Epithelial cell of esophagus (primary cell): ENCODE measurements at places on chromosomes 4 and X.
A peak's percentile ranks its signal among the peaks of the same experiment; 100 is the strongest.

GRCh38 chrX:102859550-102859871 lies 77.6 kb upstream of the RAB40AL start:
- no peak for DNase-seq

DNA sequence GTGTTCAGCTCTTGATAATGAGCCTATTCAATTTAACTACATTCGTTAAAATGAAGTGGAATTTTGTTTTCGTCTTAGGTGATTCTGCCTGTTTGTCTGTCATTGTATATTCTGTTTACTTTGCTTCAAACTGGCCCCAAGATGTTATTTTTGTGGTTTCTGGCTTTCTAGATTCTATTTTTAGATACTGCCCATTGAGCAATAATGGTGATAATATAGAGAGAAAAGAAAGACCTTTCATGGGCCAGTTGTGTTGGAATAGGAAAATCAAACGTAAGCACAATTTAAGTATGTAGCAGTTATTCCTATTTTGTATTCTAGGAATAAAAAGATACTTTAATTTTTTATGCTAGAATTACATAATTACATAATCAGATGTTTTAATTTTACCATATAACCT lies 4.0 kb downstream of the CDKN2AIP start:
- DNase-seq = no peak

GRCh38 chrX:148620023-148620422 lies 119.6 kb downstream of the AFF2 start:
- DNase-seq = no peak

DNA sequence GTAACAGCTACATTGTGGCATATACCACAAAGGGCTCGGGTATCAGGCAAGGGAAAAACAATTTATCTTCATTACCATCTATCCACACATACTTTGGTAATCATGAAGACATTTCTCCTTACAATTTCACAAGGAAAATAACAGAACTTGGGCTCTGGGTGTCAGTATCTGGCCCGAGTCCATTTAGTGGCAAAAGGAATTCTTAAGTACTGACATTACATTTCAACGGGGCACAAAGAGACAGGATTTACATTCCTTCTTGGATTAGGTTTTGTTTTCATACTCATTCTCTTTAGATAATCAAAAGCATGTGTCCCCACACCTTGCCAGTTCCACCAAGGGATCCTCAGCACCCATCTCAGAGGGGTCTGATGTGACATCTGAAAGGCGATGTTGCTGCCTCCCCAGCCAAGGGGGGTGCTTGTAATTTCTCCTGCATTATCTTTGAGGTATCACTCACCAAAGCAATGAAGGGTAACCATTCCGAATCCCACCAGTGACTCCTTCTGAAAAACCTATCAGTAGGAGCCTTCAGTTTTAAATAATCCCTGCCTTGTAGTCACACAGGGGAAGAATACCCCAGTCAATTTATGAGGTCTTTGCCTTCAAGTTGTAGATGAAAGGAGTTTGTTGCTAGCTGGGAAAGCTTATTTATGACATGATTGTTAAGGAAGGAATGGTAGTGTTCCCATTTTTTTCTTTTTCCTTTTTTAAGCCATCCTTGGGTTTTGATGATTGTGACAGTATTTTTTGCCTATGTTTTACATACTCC lies 118.6 kb downstream of the PALLD start:
- no peak for DNase-seq

- DNase-seq = no peak
Measured at GRCh38 chrX:72180539-72180938, 1.0 kb upstream of the PIN4 start.

DNA sequence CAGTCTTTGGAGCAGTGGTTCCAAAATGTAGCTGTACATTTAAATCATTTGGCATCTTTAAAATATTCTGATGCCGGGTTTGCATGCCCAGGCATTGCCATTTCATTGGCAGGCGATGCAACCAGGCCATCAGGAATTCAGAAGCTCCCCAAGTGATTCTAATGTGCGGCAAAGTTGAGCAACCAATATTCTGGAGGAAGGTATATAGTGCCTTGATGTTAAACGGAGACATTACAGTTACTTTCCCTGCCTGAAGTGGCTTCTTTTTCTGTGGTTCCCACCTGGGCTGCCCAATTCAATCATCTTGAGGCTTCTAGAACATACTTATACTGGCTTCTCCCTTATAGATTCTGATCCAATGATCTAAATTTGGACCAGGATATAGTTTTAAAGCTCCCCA lies 68.7 kb upstream of the PGM2 start:
- peak; percentile 69 for DNase-seq

GRCh38 chr4:150329373-150329772 lies 251.1 kb downstream of the DCLK2 start:
- no peak for DNase-seq

GRCh38 chr4:124710911-124711310 lies 1.6 kb downstream of the ANKRD50 start:
- no peak for DNase-seq

- peak; percentile 66 for DNase-seq
Measured at GRCh38 chr4:74056114-74056857, 17.8 kb upstream of the CXCL3 start.

DNA sequence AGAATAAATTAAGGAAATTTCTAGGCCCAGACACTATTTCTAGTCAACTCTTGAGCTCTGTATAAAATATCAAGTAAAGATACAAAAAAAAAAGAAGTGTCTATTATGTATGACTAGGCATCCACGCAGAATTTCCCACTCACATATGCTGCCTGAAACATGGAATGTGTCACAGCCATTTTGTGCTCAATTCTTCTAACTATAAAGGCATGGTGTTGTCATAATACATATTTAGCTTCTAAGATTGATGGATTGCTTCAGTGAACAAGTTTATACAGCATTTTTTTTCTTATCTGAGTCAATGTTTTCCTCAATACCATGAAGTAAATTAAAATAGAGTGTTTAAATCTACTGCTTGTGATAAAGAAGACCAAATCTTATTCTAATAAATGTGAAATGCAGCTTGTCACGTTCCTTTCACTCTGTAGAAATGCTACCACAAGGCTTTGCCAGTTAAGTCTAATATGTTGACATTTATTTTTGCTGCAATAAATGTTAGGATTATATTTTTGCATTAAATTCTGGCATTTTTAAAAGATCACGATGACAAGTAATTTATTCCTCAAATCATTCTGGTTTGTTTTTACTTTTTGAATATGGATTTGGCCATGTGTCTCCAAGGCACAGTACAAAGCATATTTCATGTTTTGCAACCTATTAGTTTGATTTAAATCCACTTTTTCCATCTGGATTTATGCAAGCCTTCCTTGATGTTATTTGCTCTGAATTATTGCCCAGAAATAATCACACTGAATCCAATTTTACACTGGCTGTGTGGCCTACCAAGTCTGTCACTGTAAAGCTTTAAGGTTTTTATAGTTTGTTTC lies 1829.0 kb upstream of the PCDH7 start:
- no peak for DNase-seq

- peak; percentile 26 for DNase-seq
Measured at GRCh38 chr4:41814565-41814964, 66.0 kb upstream of the PHOX2B start.

- no peak for DNase-seq
Measured at GRCh38 chr4:38537666-38538065, 126.3 kb upstream of the KLF3 start.

- DNase-seq = no peak
Measured at GRCh38 chr4:53858744-53859143, 205.7 kb downstream of the CHIC2 start.

DNA sequence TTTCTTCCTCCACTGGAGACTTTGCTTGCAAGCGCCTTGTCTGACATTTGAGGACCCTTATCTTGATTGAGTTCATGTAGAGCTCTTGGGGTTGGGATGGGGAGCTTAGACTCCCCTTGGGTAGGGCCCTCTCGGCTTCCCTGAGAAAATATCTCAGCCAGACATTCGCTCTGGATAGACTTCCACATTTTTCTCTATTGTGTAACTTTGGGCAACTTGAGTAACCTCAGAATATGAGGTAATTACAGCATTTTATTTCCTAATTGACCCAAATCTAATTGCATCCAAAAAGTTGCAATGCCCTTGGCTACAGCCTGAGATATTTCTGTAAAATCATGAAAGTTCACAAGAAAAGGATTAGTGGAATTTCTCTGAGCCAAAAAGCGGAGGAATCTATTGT lies 102.8 kb upstream of the MXRA5 start:
- DNase-seq = peak; percentile 1

DNA sequence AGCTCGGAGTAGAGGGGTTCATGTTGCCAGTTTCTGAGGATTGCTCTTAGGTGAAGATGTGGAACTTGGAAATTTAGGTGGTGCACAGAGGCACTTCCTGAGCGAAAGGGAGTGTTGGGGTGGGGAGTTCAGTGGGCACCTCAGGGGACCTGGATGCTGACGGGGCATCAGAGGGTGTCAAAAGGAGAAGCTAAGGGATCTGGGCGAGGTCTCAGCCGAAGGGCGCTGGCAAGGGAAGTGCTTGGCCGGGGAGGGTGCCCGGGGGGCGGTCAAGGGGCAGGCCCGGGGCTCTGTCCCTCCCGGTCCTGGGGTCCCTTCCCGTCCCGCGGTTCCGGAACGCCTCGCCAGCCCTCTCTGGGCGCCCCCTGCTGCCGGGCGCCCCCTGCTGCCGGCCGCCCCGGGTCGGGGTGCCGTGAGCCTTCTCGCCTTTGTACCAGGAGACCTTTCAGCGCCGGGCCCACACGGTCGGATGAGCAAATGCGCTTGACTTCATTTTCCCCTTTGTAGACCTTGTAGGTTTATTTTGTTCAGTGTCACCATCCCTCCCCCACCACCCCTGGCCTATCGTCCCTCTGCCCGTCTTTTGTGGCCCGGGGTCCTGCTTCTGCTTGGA lies 3.0 kb upstream of the PHOX2B start:
- DNase-seq = no peak

- DNase-seq = peak; percentile 16
Measured at GRCh38 chr4:128355305-128355704, 67.7 kb upstream of the PGRMC2 start.

GRCh38 chr4:102080184-102080583 lies 265.1 kb downstream of the SLC39A8 start:
- DNase-seq = no peak

DNA sequence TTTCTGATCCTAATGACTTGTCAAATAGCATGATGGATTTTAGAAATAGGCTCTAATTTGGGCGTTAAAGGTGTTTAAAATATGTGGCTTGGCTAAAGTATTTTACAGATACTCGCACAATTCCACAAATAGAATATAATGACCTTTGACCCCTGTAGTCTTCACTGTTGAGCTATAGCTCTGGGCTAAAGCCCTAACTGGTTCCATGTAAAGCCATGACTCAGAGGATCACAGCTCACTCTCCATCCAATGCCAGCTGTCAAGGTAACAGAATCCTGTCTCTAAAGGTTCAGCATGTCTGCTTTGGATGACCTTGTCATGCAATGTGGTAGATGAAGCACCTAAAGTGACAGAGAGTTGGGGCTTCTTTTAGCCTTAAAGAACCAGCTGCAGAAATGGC lies 42.5 kb downstream of the TLR10 start:
- DNase-seq = peak; percentile 46

GRCh38 chrX:10120331-10120730 lies 36.4 kb upstream of the CLCN4 start:
- no peak for DNase-seq

DNA sequence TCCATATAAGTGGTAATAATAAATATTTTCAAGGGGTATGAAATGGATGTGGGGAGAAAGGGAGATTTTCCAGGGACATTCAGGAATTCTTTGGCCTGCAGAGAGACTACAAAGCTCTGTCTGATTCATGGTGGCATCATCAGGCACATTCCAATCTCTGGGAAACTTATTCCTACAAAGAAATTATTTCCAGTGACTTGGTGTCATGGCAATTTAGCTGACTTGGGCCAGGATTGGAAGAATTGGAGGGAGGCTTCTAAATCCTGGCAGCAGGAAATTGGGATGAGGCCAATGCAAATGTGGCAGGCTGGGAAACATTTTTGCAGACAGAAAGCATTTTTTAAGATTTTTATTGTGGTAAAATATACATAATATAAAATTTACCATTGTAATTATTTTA lies 204.6 kb downstream of the RTL9 start:
- no peak for DNase-seq

DNA sequence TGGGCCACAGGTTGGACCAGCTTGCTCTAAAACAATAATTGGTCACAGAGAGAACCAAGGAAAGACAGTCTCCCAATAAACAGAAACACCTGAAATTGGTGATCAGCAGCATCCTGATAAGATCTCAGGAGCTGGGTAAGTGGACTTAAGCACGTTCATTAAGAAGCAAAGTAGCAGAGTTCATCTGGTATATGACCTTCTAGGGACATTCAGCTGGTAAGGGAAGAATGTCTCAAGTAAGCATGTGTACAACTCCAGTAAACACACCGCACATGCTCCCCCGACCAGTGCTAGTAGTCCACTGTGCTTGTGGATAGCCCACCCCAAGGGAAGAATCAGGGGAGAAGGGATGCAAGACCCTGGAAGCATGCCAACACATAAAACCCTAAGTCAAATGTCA lies 216.9 kb downstream of the EPHA5 start:
- no peak for DNase-seq

GRCh38 chrX:41449615-41450014 lies 2.5 kb downstream of the NYX start:
- no peak for DNase-seq

GRCh38 chrX:31209005-31209628 lies 137.3 kb upstream of the FTHL17 start:
- peak; percentile 63 for DNase-seq

DNA sequence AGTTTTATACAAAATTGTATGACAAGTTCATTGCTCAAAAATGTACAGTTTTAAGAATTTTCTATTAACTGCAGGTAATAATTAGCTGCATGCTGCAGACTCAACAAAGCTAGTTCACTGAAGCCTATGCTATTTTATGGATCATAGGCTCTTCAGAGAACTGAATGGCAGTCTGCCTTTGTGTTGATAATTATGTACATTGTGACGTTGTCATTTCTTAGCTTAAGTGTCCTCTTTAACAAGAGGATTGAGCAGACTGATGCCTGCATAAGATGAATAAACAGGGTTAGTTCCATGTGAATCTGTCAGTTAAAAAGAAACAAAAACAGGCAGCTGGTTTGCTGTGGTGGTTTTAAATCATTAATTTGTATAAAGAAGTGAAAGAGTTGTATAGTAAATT lies 131.0 kb downstream of the TET2 start:
- no peak for DNase-seq

DNA sequence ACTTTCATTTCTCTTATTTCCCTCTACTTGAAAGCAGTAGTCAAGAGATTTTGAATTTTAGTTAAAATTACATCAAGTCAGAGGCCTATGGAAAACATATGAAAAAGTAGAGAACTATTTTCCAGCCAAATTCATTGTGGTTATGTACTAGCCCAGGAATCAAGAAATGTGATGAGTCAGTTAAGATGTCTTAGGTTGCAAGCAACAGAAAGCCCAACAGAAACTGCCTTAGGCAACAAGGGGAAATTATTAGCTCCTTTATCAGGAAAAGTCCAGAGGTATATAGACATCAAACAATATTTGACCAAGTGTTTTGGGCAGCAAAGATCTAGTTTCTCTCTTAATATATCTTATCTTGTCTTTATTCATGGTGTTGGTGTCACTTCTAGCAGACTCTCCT lies 37.8 kb upstream of the FRMD7 start:
- peak; percentile 60 for DNase-seq

- no peak for DNase-seq
Measured at GRCh38 chr4:182897601-182898478, 19.3 kb downstream of the DCTD start.

GRCh38 chr4:74536557-74536956 lies 91.6 kb downstream of the AREG start:
- DNase-seq = peak; percentile 29

- DNase-seq = no peak
Measured at GRCh38 chrX:155221351-155221750, 5.1 kb downstream of the VBP1 start.
